SJCRH30 (cell line): ENCODE measurements at places on chromosomes 2 and 18. TPM values are rescaled to one million over a fixed set of nuclear protein-coding genes. Genes with fewer than 3 reads are reported as not detected.

The WIPF1 gene
- total RNA-seq, result 14.8 and 18.8 TPM in 2 replicates

- DNase-seq, result no peak
Measured at GRCh38 chr18:59458575-59458974, 99.5 kb upstream of the LMAN1 start.

The UPP2 gene
- total RNA-seq, result not detected in 2 replicates

The CLEC4F gene
- not detected in 2 replicates for total RNA-seq

The FER1L5 gene
- total RNA-seq, result 0.04 TPM in 1 of 2 replicates, not detected in the other

DNA sequence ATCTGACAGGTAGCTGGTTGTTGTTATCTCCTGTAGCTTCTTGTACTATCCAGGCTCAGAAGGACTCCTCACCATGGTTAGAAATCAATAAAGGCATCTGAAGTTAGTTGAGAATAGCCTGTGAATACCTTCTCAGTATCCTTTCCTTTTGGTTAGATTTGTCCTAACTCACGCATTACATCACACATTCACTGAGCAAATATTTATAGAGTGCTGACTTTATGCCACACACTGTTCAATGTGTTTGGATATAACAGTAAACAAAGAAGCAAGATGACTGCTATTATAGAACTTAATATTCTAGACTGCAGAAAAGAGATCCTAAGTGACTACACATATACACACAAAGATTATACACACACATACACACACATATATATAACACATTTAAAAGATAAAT is 889.9 kb upstream of the CHAC2 start:
- no peak for DNase-seq

The RALB gene
- 33.3 and 35.8 TPM in 2 replicates for total RNA-seq

- no peak for DNase-seq
Measured at GRCh38 chr18:37578886-37579513, 13.4 kb upstream of the CELF4 start.

GRCh38 chr18:50578030-50578429 is 18.1 kb downstream of the MAPK4 start:
- DNase-seq, result no peak

DNA sequence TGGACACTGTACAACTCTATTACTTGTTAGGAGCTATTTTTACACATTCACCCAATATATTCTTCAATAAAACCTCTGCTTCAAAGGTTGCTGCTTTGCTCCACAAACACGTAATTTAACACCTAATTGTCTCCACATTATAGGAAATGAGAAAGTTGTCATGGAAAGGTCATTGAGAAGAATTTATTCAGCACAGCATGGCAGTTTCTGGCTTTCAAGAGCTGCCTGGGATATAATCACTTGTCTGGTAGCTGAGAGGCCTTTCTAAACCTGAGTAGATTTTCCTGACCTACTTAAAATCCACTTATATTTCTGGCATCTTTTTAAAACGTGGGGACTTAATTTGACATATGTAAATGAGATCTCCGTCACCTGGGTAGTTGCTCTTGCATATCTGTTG is 216.1 kb downstream of the ZNF804A start:
- DNase-seq, result no peak

GRCh38 chr2:233385489-233386044 is 31.3 kb downstream of the DGKD start:
- no peak for DNase-seq

DNA sequence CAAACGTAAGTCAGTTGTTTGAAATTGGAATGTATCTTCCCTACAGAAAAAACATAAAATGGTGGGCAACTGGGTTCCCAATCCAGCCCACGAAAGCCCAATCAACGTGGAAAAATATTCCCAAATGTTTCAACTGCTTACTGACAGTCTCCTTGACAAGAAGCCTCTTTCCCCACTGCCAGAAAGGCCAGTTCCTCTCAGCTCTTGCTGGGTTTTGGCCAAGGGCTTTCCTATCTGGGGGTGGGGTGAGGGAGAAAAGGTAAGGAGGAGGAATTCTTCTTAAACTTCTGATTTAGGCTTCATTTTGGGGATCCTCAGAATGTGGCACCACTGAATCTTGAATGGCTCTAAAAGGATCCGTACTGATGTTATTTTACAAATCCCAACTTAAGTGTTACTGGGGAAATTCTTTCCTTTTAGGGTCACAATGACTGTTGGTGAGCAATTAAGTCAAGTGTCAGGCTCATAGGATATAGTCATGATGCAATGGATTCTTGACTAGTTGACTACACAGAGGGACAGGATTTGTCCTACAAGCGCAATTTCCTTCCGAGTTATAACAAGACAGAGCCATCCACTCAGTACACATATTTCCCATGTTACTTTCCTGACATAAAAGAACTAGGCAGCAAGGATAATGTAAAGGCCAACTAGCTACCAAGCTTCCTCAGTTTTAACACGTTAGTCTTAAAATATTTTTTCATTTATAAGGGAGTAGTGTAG is 73.6 kb downstream of the SPRED2 start:
- DNase-seq, result no peak

GRCh38 chr2:236687296-236687965 is 117.8 kb downstream of the ACKR3 start:
- no peak for DNase-seq

DNA sequence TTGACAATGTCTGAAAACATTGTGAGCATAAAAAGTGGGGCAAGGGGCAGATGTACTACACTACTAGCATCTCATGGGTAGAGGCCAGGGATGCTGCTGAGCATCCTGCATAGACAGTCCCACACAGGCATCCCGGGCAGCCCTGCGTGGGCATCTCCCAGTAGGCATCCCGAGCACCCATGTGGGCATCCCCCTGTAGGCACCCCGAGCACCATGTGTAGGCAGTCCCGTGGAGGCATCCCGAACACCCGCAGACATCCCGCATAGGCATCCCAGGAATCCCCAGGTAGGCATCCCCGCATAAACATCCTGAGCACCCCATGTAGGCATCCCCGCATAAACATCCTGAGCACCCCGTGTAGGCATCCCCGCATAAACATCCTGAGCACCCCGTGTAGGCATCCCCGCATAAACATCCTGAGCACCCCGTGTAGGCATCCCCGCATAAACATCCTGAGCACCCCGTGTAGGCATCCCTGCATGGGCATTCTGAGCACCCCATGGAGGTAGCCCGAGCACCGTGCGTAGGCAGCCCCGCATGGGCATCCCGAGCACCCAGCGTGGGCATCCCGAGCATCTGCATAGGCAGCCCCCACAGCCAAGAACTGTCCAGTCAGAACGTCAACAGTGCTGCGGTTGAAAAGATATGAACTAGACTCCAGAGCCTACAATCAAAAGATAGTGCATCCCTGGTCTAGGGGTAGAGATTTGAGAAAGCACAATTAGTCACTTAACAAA is 273.5 kb downstream of the NBAS start:
- no peak for DNase-seq

GRCh38 chr2:54386585-54386984 is 69.5 kb upstream of the SPTBN1 start:
- DNase-seq, result no peak

DNA sequence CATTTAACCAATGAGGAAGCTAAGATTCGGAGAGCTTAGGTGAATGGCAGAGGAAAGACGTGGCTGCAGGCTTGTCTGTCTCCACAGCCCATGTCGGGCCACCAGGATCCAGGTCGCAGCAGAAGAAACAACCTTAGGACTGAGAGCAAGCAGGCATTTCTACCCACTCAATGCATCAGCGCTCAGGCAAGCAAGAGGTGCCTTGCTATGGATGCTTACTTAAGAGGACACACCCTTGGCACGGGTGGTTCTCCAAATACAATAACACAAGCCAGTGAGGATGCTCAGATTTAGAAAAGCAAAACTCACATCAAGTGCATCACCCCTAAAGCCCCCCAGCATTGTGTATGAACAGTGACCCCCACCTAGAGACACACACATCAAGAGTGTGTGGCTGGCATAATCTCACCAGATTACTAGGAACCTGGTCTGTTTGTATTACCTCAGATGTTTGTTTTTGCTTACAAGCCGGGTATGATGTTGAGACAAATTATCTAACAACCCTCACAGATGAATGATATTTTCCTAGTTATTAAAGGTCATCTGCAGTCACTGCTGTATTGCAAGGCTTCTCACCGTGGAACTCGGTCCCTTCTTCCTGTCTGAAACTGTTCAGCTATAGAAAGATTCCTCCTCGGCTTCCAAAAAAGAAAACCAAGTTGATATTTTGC is 34.2 kb upstream of the NPAS2 start:
- DNase-seq, result no peak

- DNase-seq, result no peak
Measured at GRCh38 chr2:77328134-77328931, 193.8 kb downstream of the LRRTM4 start.

GRCh38 chr2:205273627-205274026 is 408.7 kb upstream of the NRP2 start:
- no peak for DNase-seq
